T follicular helper cell (primary cell): ENCODE measurements at places on chromosomes 2 and 18.

DNA sequence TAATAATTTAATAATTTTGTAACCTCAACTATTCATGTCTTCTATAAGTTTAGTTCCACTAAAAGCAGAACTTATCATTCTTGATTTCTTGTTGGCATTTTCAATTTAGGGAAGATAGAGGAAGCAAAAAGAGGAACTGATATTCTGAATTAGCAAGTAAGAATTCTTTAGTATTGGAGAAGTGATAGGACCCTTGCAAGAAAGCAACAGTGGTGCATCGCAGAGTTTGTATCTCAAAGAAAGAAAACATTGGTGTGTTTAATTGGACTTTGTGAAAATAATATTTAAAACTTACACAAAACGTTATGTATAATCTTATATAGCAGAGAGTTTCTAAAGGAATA is 36.5 kb upstream of the TNFRSF11A start:
- no peak for DNase-seq

GRCh38 chr2:202693503-202693902 is 58.7 kb downstream of the FAM117B start:
- DNase-seq, result no peak

GRCh38 chr2:84427235-84428138 is 31.6 kb downstream of the SUCLG1 start:
- no peak for DNase-seq

GRCh38 chr2:36569267-36569856 is 28.6 kb downstream of the FEZ2 start:
- DNase-seq, result no peak

- no peak for DNase-seq
Observed at GRCh38 chr2:234823877-234824376, 127.9 kb upstream of the SH3BP4 start.

DNA sequence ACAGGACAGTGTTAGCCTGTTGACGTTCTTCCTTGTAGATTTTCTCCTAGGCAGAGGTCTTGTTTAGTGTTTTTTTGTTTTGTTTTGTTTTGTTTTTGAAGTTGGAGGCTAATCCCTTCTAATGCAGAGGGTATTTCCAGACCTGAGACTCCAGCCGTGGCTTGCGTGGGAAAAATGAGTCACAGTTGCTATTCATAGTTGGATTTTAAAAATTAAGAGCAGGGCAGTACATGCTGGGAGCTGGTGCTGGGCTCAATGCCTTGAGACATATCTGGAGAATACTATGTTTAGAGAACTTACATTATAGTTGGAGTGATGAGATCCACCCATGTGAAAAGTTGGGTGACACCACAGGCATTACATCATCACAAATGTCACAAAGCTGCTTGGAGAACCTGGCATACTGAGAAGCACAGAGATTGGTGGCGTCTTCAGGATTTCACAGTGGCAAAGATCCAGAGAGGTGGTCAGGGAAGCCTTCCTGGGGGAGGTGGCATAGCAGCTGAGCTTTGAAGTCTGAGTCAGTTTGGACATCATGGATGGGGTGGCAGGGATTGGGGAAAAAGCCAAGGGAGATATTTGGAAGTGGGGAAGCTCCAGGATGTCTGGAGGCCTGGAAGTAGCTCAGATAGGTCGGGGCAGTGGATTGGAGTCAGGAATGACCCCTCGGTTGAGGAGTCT is 249.4 kb downstream of the LOXHD1 start:
- DNase-seq, result no peak

- no peak for DNase-seq
Observed at GRCh38 chr2:67663776-67664175, 266.6 kb downstream of the ETAA1 start.

DNA sequence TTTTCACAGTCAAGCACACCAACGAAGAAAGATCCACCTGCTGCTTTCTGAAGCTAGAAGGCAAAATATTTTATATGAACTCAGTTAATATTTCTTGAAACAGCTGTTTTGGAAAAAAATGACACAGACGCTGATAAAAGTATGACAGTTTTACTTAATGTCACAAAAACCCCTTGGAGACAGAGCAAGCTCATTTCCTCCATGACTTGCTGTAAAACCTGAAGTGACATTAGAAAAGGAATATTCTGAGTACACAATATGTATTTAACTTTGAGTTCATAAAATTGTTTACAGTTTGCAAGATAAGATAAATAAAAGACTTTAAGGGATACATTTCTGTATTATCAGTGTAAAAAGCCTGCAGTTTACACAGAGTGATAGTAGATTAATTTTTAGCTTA is 105.4 kb downstream of the DSEL start:
- no peak for DNase-seq
